Stimulated activated CD4-positive, alpha-beta T cell treated with anti-CD3 and anti-CD28 coated beads, TNF-alpha, amount 100 ng/mL, for 48 hours (primary cell): ENCODE measurements at places on chromosomes 1 and 21.

GRCh38 chr1:22637907-22638445 is 1.5 kb downstream of the C1QA start:
- no peak for DNase-seq

- DNase-seq, result no peak
Measured at GRCh38 chr1:33219886-33220661, 36.2 kb upstream of the ZNF362 start.

- DNase-seq, result no peak
Measured at GRCh38 chr1:67465375-67465774, 35.2 kb upstream of the SERBP1 start.

DNA sequence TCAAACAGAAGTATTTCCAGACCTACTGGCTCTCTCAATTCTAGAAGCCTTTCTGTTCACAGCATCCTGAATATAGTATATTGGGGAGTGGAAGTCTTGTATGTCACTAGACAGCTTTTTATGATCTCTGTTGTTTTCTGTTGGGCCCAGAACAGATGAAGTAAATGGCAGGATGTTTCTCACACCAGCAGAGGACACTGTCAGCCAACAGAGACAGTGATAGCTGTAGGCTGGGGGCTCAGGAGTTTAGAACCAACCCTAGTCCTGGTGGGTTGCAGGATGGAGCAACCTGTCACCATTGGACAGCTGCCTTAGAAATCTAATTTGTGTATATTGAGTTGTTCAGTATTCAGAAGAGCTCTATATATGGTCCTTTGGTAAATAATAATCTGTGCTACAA is 16.9 kb downstream of the AGO1 start:
- no peak for DNase-seq

DNA sequence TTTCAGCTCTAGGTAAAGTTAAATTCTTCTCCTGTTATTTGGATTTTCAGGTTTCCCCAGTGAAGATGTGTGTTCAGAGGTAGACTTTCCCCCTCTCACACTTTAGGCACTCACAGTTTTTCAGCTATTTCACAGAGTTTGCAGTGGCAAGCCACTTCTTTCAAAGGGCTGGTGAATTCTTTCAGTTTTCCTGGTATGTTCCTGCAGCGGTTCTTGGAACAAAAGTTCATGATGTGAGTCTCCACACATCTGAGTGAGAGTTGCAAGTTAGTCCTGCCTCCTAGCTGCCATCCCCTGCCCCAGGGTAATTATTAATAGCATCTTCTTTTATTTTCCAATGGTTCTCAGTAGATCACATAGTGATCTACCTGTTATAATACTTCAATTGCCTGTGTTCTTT is 27.3 kb upstream of the CD84 start:
- DNase-seq, result no peak

DNA sequence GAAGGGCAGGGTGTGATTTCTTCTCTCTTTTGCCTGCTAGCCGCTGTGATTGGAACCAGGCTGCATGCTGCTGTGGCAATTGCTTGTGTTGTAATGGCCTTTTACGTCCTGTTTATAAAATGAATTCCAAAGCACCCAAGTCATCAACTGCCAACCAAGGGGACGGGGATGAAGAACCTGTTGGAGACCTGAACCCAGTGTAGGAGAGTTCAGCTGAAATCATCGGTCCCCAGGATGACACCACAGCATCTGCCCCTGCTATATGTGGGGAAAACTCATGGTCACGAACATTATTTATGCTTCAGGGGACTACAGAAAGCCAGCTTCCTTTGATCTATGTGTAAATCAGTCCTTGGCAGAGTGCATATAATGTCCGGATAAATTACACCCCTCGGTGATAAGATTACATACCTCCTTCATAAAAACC is 3.8 kb downstream of the TMEM167B start:
- no peak for DNase-seq
